Activated naive CD4-positive, alpha-beta T cell treated with anti-CD3 and anti-CD28 coated beads, Interleukin-2, amount 50 U/mL, for 16 hours (primary cell): ENCODE measurements at places on chromosomes 6 and 20.

GRCh38 chr6:138162111-138162954, 594 bp downstream of the ARFGEF3 start:
- no peak for DNase-seq

DNA sequence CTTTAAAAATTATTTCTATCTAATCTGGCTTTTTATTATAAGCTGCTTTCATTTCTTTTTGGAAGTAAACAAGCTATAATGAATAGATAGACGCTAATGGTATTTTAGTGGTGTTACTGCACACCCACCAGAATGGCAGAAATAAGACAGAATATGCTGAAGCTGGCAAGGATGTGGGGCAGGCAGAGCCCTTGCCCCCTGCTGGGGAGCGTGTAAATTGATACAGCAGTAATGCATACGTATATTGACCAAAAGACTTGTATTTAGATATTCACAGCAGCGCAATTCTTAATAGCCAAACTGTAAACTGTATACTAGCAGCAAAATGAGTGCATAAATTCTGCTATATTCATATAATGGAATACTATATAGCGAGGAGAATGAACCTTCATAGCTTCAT, 35.3 kb downstream of the TMEM181 start:
- DNase-seq: no peak

GRCh38 chr6:96940322-96940721, 15.8 kb downstream of the KLHL32 start:
- no peak for DNase-seq

GRCh38 chr6:7264686-7265384, 48.2 kb downstream of the SSR1 start:
- DNase-seq: no peak

GRCh38 chr20:54047048-54047447, 23.3 kb downstream of the BCAS1 start:
- DNase-seq: no peak

- no peak for DNase-seq
Measured at GRCh38 chr6:5752391-5752680, 254.4 kb downstream of the NRN1 start.

DNA sequence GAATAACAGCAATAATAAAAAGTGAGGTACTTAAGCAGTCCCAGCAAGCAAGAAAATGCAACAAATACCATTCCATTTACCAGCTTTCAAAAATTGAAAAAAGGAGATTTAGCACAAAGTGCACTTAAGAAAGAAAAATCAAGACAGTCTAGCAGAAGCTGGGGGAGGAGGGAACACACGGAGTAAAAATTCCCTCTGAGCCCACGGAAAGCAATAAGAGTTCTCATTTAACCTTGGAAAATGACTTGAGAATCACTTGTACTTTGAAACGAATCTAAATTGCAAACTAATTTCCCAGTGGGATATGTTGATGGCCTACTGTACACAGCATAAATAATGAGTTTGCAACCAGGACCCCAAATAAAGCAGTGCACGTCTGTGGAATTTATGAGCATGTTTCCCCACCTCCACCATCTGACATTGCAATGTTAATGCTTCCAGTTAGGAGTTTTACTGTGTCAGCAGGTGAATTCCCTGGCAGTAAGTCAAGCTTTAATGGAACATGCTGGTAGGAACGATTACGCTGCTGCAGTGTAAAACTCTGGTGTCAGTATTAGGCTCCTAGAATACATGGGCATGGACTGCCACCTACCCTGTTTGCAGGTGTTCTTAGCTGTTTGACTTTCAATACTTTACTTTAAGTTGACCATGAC, 386.8 kb downstream of the HDGFL1 start:
- DNase-seq: no peak

- DNase-seq: no peak
Measured at GRCh38 chr6:120378582-120379220, 955.6 kb downstream of the TBC1D32 start.

GRCh38 chr6:108596956-108597355, 36.2 kb downstream of the FOXO3 start:
- DNase-seq: no peak

DNA sequence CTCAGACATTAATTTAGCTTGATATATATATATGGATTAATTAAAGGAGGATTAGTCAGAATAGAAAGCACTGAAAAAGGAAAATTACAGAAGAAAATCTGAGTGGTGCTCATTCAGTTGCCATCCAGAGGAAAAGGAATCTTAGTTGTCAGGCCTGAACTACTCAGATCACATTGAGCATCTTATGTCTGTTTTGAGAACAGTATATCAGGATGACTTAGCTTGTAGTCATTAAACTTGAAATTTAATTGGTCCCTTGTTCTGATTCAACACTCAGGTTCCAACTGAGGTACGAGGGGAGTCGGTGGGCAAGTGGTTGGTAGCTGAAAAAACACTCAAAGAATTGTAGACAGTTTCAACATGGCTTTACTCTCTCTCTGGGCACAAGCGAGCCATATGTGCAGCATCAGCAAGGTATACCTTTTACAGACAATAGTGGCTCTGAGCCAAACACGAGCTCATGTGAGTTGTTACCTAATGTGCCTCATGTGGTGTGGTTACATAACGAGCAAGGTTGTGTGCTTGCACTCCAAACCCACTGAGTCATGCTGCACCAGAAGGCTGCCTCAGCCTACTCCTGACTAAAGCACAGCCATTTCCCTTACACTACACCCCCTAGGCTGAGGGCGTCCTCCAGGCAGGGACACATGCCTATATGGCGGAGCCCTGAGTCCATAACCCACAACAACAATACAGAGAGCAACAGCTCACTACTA, 73.0 kb upstream of the HMGN3 start:
- no peak for DNase-seq

GRCh38 chr6:100751590-100751989, 129.5 kb downstream of the ASCC3 start:
- no peak for DNase-seq

- no peak for DNase-seq
Measured at GRCh38 chr20:44609006-44609515, 26.7 kb downstream of the PKIG start.
